Kidney (tissue), 22 donors: ENCODE measurements at places on chromosomes 6 and 20. TPM values are rescaled to one million over a fixed set of nuclear protein-coding genes. Genes with fewer than 3 reads are reported as not detected.

DNA sequence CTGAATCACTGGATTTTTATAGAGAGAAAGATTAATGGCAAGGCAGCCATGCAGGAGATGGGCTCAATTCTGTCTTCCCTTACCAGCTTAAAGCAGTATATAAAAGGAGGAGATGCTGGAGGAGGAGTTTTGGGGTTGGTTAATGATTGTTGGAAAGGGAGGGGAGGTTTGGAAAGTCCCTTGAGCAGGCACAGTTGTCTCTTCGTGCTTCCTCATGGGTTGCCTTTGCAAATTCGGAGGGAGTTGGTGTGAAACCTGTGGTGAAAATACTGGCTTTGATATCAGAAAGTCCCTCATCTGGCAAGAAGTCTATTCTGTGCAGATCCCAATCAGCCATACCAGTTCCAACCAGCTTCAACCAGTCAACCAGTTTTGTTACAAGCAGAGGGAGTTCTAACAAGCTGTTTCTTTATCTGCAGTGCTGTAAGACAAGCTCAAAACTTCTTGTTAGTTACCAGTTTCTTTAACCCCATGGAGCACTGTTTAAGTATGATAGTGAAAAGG is 107.0 kb downstream of the HIVEP1 start:
- DNase-seq = no peak

DNA sequence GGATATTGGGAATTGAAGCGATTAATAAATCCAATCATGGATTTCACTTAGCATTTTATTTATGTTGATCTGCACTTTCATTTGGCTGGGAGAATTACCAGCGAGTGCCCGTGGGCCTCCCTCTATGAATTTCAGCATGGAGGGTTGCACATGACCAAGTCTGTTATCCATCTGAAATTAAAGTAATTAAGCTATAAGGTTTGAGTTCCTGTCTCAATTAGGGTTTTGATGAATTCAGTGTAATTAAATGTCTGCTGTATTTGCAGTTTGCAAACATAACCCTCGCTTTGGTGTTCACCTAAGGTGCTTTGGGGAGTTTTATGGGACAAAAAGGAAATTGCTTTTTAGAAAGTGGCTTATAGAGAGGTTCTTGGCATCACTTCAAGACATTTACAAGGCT is 169.8 kb upstream of the RIN2 start:
- no peak for DNase-seq

GRCh38 chr6:166284640-166285039 is 23.6 kb downstream of the PRR18 start:
- no peak for DNase-seq

- no peak for DNase-seq
These were observed 32.6 kb upstream of the CD93 start for GRCh38 chr20:23118766-23119165.

- DNase-seq = peak; percentile 75
These were observed 723 bp upstream of the ARID1B start for GRCh38 chr6:156776470-156776839.

DNA sequence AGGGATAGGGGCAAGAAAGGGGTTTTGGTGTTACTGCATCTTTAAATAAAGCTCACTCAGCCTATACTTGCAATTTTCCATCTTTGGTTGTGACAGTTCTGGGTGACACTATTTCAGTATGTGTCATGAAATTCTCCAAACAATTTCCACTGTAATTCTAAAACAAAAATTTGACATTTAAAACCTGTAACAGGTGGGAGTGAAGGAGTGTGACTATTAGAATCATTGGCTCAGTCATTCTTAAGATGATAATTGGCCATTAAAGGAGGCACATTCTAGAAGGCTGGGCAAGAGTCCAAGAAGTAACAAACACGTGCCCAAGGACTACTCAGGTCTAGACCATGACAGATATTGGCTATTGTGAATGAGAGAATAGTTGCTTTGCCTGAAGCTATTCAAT is 153.3 kb upstream of the ARG1 start:
- no peak for DNase-seq

GRCh38 chr6:13694562-13694961 is 17.1 kb downstream of the RANBP9 start:
- DNase-seq = no peak

DNA sequence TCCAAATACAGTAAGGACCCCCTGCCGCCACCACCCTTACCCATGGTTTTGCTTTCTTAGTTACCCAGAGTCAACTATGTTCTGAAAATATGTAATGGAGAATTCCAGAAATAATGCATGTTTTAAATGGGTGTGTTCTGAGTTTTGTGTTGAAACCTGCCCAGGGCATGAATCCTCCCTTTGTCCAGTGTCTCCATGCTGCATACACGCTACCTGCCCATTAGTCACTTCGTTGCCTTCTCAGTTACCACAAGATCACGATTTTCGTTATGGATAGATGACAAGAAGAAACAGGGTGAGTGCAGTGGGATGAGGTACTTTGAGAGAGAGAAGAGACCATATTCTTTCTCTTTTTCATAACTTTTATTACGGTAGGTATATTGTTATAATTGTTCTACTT is 10.6 kb downstream of the FARS2 start:
- DNase-seq = no peak

DNA sequence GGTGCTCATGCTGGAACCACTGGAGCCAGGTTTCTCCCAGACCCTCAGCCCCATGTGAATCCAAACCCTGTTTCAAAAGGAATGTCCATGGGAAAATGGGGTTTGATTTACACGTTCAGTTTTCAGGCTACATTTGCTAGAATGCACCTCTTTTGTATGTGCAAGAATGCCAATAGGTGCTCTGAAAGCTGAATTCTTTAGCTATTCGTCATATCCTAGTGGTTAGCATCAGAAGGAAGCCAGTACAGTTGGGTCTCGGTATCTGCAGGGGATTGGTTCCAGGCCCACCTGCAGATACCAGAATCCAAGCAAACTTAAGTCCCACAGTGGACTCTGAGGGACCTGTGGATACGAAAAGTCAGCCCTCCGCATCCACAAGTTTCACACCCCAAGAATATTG is 93.4 kb downstream of the UST start:
- DNase-seq = no peak

DNA sequence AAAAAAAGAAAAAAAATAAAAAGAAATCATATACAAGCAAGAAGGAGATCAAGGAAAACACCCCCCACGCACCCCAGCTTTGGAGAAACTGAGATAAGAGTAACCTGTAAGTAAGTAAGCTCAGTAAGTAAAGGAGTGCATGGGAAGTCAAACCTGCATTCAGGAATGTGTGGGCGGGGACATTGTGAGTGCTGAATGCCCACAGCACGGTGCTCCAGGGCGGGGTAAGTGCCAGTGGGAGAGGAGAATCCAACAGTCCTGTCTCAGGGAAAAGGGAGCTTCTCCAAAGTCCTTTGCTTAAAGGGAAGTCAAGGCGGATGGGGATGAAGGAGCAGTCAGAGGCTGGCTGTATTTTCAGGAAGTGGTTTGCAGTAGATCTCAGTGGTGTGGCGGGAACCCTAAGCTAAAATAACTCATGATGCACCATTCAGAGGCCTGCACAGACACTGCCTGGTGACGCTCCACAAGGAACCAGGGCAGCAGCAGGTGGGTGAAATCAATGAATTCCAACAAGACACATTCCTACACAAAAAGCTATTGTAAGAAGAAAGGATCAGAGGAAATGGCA is 368.0 kb downstream of the QKI start:
- no peak for DNase-seq

GRCh38 chr20:33889312-33889711 is 78.2 kb downstream of the CHMP4B start:
- no peak for DNase-seq

GRCh38 chr6:133026705-133027104 is 212.3 kb downstream of the RPS12 start:
- no peak for DNase-seq

DNA sequence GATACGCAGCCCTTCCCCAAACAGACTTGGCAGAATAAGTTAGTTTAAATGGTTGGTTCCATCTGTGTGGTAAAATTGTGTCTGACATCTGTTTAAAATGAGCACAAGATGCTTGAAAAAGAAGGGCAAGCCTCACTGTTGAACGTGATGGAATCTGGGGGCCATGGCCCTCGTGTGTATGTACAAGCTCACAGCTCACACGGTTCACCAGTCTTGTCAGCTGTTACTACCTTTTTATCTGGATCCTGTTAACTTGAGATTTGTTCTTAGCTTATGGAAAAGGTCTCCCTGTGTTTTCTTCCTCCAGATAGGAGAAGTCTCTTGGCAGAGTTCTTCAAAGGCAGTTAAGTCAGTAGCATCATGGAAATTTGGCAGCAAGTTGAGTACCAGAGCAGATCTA is 270.6 kb downstream of the KHDC1L start:
- no peak for DNase-seq

DNA sequence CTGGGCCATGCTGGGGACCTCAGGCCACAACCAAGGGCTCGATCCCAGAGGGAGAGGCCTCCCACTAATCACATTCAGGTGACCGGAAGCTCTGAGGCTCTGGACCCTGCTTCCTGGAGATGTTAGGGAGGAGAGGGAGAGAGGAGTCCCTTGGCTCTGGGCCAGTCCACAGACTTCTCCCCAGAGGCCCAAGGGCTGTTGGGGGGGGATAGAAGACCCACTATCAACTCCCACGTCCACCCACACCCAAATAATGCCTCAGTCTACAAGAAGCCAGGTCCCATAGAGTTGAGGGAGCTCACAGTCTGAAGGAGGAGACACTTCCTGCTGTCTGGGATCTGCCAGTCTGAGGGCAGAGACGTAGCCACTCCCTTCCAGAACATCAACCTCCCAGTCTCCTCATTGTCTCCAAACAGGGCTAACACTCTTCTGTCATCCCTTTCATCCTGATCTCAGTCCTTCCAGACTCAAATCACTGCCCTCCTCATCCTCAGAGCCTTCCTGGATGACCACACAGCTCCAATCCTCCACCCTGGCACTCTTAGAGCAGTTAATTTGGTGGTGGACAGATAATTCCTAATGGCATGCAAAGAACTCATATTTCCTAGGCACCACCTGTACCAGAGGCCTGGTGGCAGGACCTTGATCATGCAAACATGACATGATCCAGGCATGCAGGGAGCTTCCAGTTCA is 69.9 kb downstream of the MRPL14 start:
- no peak for DNase-seq

GRCh38 chr6:101231606-101232235 is 161.8 kb upstream of the GRIK2 start:
- DNase-seq = no peak

GRCh38 chr20:3080939-3081388 is 3.6 kb downstream of the AVP start:
- DNase-seq = no peak

GRCh38 chr20:3403741-3404140 is 3.7 kb downstream of the DNAAF9 start:
- no peak for DNase-seq

GRCh38 chr6:106519460-106520394 is 109.6 kb downstream of the RTN4IP1 start:
- DNase-seq = peak; percentile 80

DNA sequence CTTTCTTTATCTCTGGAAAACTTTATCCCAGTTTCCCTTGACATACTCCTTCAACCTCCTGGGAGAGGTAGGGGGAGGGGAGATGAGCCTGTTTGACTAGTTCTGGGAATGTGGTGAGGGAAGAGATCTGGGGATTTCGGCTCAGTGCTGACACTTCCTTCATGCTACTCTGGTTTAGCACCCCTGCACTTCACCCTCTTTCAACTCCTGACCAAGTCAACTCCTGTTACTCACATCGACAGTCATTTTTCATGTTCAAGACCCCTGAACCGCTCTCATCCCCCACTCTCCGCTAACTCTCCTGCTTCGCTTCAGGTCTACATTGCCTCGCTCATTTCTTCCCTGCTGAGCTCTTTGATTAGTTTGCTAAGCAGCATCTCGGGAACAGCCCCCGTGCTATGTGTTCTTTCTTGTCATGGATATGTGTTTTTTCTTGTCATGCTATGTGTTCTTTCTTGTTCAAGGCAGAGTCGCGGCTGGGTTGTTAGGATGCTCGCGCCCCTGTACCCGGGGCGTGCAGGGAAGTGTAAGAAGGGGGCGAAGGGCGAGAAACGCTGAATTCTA is 16.6 kb upstream of the TRIM27 start:
- peak; percentile 69 for DNase-seq

GRCh38 chr6:88422831-88423230 is 256.7 kb upstream of the CNR1 start:
- DNase-seq = no peak

GRCh38 chr6:13579911-13580310 is 5.5 kb downstream of the SIRT5 start:
- no peak for DNase-seq

DNA sequence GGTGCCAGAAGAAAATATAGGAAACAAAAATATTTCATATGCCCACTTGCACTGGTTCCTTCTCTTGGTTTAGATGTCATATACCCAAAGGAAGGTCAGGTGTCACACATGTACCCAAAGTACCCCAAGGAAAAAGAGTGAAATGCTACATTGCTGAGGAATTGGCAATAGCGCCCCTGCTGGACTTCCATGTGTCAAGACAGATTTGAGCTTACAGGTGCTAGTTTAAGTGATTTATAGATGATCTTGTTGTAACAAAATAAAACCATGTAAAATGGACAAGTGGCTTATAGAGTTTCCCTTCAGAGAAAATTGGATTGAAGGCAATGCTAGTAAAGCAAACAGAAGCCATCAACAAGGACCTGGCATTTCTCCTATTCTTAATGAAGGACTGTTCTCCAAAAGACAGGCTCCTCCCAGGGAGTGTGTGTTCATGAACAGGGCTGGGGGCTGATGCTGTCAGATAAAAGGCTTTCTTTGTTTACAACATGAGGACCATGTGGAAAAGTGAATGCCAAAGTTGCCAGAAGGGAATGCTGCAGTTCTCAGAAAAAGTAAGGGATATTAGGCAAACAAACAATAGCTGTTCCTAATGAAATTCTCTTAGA is 64.3 kb upstream of the PAK5 start:
- no peak for DNase-seq

DNA sequence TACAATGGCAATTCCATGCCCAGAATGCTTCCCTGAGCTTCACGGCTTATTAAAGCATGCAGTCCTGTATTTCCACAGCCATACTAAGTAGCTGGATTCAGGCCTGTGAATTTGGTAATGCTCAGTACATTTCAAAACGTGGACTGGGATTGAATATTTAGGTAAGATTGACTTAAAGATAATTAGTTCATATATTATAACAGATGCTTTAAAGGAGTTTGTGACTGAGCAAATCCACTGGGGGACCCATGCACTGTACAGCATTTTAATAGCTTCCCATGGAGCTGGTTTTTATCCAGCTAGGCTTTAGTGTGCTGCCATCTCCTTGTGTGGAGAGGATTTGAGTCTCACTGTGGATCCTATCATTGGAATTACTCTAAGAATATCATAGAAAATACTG is 420.9 kb upstream of the FLRT3 start:
- DNase-seq = no peak

LCA5 gene
- total RNA-seq = 4.8 TPM

IL17F gene
- total RNA-seq = not detected

CDH26 gene
- 2.4 TPM for total RNA-seq

WFDC5 gene
- total RNA-seq = 1.0 TPM

CRISP2 gene
- not detected for total RNA-seq

SLC35D3 gene
- total RNA-seq = not detected

IDH3B gene
- total RNA-seq = 77.3 TPM

MCCD1 gene
- 3.5 TPM for total RNA-seq

RNF217 gene
- 18.7 TPM for total RNA-seq

CCN5 gene
- total RNA-seq = 3.1 TPM

TAGAP gene
- 8.8 TPM for total RNA-seq

TMEM244 gene
- total RNA-seq = not detected

SNAI1 gene
- 3.7 TPM for total RNA-seq
